ENCODE measurements at places on chromosomes 6 and 20.

GRCh38 chr6:71324194-71324785 is 35.7 kb downstream of the OGFRL1 start:
- DNase-seq: no peak

- peak; percentile 82 for DNase-seq
These were observed 27.3 kb downstream of the PKIG start for GRCh38 chr20:44609516-44610312.

- no peak for DNase-seq
These were observed 54.1 kb upstream of the KCNG1 start for GRCh38 chr20:51076786-51077685.

DNA sequence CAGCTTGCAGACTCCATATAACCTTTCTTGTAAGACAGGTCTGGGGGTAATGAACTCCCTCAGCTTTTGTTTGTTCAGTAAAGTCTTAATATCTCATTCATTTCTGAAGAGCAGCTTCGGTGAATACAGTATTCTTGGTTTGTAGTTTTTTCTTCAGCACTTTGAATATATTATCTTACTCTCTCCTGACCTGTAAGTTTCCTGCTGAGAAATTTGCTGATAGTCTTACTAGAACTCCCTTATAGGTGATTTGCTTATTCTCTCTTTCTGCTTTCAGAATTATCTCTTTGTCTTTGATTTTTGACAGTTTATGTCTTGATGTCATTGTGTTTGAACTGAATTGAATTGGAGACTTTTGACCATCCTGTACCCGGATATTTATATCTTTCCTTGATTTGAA is 35.3 kb upstream of the SLC22A3 start:
- no peak for DNase-seq

GRCh38 chr6:160010067-160010466 is 41.2 kb downstream of the IGF2R start:
- no peak for DNase-seq

GRCh38 chr20:8127553-8128255 is 4.4 kb upstream of the PLCB1 start:
- DNase-seq: no peak

- DNase-seq: no peak
These were observed 70.7 kb upstream of the ARMC2 start for GRCh38 chr6:108777536-108777935.

DNA sequence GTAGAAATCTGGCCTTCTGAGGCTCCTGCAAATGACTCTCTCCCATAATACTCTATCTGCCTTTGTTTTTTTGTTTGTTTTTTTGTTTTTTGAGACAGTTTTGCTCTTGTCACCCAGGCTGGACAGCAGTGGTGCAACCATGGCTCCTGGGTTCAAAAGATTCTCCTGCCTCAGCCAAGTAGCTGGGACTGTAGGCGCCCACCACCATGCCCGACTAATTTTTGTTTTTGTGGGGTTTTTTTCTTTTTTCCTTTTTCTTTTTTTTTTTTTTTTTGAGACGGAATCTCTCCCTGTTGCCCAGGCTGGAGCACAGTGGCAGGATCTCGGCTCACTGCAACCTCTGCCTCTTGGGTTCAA is 16.6 kb upstream of the STK38 start:
- DNase-seq: no peak

DNA sequence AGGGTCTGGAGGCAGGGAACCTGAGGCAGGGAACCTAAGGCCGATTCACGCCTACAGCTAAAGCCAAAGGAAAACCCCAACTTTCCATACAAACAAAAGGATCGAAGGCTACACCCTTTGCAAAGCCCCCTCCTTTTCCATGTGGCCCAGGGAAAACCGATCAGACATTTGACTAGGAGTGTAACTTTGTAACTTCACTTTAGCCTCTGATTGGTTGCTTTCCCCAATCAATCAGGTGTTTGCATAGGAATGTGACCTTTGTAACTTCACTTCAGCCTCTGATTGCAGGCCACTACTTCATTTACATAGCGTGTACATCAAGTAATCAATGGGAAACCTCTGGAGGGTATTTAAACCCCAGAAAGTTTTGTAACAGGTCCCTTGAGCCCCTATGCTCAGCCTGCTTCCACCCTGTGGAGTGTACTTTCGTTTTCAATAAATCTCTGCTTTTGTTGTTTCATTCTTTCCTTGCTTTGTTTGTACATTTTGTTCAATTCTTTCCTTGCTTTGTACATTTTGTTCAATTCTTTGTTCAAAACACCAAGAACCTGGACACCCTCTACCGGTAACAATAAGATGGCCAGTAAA is 43.3 kb downstream of the CHD6 start:
- no peak for DNase-seq

DNA sequence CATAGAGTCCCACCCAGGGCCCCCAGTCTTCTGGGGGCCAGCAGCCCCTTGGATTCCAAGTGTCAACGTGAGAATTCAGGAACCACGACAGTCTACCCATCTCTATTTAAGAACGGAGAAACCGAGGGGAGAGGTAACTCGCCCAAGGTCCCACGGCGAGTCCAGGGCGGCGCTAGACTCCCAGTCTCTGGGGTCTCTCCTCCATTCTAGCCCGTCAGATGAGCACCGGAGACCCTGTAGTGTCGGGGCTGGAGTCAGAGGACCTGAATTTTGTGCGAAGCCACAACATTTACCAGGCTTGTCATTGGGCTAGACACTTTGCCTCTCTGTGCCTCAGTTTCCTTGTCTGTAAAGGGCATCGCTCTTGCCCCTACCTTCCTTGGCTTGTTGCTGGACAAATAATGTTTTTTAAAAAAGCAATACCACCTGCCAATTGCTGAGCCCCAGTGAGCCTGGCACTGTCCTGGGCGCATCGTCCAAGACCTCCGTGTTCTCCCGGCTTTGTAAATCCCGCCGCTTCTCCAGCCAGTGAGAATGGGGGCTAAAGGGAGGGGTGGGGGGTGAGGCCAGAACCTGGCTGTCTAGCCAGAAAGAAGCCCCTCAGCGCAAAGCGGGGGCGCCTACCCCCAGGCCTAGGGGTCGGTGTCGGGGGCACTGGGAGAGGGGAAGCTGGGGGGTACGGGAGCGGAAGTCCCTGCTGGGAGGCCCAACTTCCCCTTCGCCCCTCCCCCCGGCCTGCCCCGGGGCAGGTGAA is 91.7 kb downstream of the NCR2 start:
- DNase-seq: no peak

DNA sequence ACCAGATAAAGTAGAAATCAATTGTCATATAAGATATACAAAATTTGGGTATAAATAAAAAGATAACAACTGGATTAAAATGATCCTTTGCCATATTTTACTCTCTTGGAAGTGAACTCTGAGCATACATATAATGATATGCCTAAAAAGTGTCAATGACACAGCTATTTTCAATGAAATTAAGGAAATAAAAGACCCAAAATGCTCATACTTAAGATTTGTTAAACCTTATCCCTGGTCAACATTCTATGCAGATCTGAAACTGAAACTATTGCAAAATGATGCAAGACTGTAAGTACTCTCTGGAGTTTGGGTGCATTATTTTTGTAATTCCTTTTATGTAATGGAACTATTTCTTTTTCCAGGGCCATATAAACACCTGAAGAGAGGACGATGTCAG is 119.0 kb upstream of the SGK1 start:
- DNase-seq: no peak

- DNase-seq: no peak
These were observed 11.0 kb upstream of the BPIFB4 start for GRCh38 chr20:33068251-33068939.

DNA sequence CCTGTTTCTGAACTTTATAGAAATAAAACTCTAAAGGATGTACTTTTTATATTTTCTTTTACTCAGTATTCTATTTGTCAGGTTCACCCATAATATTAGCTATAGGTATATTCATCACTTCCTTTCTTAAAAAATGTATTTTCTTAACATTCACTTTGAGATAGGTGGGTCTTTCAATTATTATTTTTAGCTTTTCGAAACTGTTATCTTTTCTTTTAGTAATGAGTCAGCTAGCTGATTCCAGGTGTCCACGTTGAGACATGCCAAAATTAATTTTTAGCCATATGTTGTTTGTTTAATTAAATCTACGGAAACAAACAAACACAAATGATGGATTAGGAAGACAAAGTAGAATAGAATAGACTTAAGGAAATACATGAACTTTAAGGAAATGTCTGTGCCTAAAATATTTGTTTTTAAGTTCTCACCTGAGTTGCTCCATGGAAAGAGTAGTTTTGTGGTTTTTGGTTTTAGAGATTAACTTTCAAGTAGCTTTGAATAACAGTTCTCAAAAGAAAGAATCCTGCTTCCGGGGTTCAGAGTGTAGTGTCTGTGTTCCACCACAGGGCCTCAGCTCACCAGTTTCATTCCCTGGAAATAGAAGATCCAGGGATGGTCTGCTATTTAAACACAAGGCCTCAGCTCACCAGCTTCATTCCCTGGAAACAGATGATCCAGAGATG is 435.0 kb downstream of the HAO1 start:
- DNase-seq: no peak

DNA sequence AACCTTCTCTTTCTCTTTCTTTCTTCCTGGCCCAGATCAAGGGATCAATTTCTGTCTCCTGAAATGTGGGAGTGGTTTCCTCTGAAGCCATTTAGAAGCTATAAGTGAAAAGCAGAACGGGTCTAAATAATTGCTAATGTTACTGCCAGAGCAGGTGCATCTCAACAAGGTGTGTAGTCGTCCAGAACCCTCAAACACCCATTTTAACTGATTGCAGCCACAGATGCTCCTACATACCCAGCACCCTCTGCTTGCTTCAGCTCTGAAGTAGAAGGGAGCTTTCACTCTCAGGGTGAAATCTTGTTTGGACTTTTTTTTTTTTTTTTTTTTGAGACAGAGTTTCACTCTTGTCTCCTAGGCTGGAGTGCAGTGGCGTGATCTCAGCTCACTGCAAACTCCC is 592.1 kb upstream of the ARID1B start:
- no peak for DNase-seq

GRCh38 chr20:4350096-4350495 is 334.7 kb upstream of the RNF24 start:
- no peak for DNase-seq

- no peak for DNase-seq
These were observed 59.2 kb upstream of the FNDC1 start for GRCh38 chr6:159110013-159110412.

GRCh38 chr6:166112580-166112979 is 55.1 kb downstream of the TBXT start:
- DNase-seq: no peak

GRCh38 chr6:166598441-166599138 is 12.1 kb upstream of the RAMACL start:
- DNase-seq: no peak

- DNase-seq: no peak
These were observed 129.9 kb upstream of the ARID1B start for GRCh38 chr6:156647140-156647784.

- no peak for DNase-seq
These were observed 331.3 kb downstream of the ZFAND3 start for GRCh38 chr6:38150681-38151296.

DNA sequence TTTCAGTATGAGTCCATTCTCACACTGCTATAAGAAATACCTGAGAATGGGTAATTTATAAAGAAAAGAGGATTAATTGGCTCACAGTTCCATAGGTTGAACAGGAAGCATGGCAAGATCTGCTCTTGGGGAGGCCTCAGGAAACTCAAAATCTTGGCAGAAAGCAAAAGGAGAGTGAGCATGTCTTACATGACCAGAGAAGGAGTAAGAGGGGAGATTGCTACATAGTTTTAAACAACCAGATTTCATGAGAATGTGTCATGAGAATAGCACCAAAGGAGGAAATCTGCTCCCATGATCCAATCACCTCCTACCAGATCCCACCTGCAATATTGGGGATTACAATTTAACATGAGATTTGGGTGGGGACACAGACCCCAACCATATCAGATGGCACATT is 672.4 kb downstream of the HTR1B start:
- DNase-seq: no peak

DNA sequence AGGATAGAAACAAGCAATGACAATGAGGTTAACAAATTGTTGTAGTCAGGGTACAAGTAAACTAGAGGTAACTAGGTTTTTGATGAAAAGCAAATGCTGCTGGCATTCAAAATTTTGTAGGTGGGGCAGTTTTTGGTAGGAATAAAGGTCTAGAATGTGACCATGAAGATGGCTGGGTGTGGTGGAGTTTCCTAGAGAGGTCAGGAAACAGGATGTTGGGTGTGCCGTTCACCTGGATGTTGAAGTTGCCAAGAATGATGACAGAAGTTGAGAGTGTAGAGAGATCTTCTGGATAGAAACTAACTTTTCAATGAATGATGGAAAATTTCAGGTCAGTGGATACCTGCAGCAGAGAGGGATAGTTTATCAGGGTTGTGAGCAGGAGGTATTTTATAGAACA is 22.7 kb downstream of the MAPK14 start:
- DNase-seq: no peak

- no peak for DNase-seq
These were observed 39.0 kb downstream of the NCOA3 start for GRCh38 chr20:47540443-47541354.

- no peak for DNase-seq
These were observed 72.4 kb upstream of the BACH2 start for GRCh38 chr6:90369024-90369519.
